ENCODE measurements at places on chromosomes 3 and 15.
A peak's percentile ranks its signal among the peaks of the same experiment; 100 is the strongest.

GRCh38 chr15:89893696-89894447 lies at the start of gene AP3S2:
Gene AP3S2, minus strand, starts transcription at chr15:89893994. Its CDS starts 45 bp downstream, at chr15:89893949.
- DNase-seq, result peak; percentile 92

- DNase-seq, result no peak
These were observed 617.4 kb downstream of the NAALADL2 start for GRCh38 chr3:175476489-175476888.

- no peak for DNase-seq
These were observed 11.4 kb upstream of the SNRPA1 start for GRCh38 chr15:101306341-101307047.

- no peak for DNase-seq
These were observed 110.7 kb upstream of the EPHA3 start for GRCh38 chr3:88996691-88997090.

DNA sequence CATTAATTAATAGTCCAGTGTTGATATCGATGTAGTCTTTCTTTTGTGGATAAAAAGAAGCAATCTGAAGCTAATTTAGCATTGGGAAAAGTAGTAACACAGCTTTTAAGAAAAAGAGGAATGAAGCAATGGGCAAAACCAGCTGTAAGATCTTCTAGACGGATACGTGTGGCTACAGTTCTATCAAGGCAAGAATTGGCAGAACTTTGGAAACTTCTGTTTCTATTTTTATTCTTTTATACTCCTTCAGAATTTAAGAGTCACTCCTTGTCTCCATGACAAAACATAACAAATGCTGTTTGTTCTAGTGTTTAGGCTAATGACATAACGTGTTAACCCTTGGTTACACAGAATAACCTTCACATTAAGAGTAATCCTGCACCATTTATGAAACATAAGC lies 289.2 kb downstream of the ROBO2 start:
- no peak for DNase-seq

DNA sequence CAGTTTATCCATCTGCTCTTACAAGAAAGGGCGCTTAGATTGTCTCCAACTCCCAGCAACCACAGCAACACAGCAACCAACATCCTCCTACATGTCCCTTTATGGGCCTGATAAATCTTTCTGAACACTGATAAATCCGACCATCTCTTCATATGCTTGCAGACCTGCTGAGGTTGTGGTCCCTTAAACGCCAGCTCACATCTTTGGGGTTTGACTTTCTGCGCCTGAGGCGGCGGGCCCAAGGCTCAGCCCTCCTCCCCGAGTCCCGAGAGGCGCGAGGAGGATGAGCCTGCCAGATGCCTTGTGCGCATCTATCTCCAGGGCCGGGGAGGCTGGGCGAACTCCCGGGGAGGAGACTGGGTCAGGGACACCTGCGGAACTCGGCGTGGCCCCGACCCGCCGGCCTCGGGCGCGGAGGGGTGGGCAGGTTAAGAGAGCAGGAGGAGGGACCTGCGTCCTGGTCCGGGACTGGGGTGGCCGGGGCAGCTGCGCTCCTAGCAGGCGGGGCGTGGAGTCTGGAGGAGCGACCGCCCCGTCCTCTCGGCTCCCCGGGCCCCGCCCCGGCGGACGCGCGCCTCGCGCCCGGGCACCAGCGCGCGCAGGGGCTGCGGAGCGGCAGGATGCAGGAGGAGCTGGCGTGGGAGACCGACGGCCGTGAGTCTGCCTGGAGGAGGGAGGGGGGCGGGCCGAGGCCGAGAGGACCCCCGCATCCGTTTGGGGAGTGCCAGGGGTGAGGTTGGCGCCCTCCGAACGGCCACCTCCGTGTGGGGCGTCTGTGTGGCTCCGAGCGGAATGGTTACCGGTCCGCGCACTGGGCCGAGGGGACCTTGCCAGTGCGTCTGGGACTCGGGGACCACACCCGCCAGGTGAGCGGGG lies at the start of gene ANKDD1A:
TSS of gene ANKDD1A (plus strand) at position 592 of the 876 bp plus-strand sequence. CDS start at position 621, 29 bp downstream.
- DNase-seq, result peak; percentile 85

- DNase-seq, result no peak
These were observed 326.2 kb downstream of the CTNNB1 start for GRCh38 chr3:41525303-41526064.

DNA sequence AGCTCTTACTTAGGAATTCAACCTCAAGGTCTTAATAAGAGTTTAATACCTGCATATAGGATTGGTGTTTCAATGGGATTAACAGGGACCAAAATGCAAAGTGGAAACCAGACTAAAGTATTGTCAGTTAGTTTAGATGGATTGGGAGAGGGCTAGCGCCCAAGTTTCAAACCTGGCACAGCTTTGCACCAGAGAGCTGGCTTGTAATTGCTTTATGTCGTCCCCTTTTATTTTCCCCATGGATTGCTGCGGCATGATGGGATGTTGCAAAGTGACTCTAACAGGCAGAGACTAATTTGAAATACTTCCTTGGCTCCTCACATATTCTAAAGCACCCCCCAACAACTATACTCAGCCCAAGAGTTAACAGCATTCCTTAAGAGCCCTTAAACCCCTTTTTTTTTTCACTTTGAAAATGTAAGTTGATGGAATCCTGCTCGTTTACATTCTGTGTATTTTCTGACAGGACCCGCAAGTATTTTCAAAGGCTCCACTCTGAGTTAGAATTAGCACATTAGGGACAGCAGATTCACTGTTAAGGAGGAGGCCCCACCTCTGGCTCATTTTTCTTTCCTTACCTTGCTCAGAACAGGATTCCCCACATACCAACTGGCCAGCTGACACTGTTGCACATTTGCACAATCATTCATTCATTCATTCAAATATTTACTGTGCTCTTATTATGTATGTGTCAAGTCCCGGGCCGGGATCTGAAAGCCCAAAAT lies 214.2 kb downstream of the ERC2 start:
- no peak for DNase-seq

GRCh38 chr15:88663141-88663621 lies 24.4 kb downstream of the ISG20 start:
- no peak for DNase-seq

DNA sequence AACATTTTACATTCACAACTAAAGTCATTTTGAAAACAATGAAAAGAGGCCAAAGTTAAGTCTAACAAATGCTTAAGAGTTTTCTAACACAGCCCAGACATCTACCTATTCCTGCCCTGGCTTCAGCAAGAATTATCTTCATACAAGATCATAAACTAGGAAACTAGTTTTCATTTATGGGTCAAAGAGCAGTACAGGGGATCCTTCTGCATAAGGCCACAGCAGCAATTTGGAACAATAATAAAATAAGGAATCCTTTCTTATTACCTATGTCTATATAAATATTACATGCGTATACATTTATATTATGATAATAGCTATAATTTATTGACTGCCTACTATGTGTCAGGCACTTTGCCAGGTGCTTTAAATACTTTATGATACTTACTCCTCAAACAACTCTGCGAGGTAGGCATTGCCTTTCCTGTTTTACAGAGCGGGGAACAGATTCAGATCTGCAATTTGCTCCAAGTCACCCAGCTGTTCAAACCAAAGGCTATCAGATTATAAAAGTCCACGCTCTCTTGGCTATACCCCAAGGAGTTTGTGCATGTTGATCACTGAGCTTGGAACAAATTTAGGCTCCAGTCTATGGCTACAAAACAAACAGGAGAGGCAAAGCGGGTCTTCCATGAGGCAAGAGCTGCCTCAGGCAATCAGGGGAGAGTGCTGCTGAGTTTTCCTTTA lies 196.4 kb downstream of the RORA start:
- DNase-seq, result no peak

DNA sequence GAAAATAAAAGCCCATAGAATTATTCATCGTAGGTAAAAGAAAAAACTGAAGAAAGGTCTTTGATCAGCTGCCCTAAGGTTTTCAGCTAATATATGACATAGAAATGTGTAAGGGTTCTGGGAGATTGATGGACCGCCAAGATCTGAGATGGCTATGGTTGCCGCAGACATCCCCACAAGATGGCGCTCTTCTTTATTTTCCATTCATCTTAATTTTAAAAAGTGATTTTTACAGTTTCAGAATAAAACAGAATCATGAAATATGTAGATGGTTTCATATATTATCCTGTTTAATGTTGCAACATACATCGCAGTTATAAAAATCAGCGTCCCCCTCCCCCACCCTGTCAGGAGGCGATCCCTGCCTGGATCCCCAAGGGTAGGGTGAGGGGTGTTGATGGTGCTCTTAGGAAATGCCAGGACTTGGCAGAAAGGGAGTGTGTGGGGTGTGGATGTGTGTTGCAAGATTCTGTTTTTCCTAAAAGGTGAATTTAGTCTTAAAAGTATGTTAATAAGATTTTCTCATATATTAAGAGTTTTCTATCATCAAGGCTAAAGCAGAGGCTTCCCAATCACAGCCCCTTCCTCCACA lies 68.8 kb downstream of the ANXA2 start:
- DNase-seq, result peak; percentile 32

- DNase-seq, result no peak
These were observed 317.5 kb upstream of the IGF1R start for GRCh38 chr15:98330692-98331435.

- DNase-seq, result peak; percentile 85
These were observed 3.1 kb downstream of the PLXNA1 start for GRCh38 chr3:126986001-126986400.

DNA sequence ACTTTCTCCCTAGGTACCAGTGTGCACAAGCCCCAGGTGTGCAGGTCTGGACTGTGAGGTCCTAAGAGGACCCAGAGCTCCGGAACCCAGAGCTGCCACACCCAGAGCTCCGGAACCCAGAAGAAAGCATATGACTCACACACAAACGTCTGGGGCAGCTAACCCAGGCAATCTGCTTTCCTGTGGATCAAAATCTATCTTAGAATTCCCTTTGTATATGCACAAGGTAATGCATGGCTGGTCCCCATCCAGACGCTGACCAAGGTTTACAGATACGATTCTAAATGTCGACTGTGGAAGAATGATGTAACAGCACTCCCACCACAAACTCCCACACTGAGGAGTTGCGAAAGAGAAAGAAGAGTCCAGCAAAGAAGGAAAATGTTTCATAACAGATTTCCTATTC lies 15.7 kb downstream of the KCNMB2 start:
- no peak for DNase-seq

DNA sequence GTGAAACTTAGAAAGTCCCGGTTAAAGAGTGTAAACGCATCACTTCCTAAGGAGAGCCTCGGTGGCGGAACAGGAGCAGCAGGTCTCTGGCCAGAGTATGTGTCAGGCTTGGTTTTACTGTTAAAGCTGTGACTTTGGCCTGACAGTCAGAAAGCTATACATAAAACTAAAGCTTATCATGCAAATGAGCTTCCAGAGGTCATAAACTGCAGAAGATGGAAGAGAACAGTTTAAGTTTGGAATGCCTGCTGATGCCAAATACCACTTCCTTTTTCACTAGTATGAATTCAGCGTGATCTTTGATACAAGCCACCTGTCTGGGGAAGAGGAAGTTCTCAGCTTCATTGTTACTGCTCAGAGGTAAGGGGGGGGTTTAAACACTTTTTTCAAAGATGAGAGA lies 125.1 kb upstream of the CTDSPL start:
- DNase-seq, result no peak

DNA sequence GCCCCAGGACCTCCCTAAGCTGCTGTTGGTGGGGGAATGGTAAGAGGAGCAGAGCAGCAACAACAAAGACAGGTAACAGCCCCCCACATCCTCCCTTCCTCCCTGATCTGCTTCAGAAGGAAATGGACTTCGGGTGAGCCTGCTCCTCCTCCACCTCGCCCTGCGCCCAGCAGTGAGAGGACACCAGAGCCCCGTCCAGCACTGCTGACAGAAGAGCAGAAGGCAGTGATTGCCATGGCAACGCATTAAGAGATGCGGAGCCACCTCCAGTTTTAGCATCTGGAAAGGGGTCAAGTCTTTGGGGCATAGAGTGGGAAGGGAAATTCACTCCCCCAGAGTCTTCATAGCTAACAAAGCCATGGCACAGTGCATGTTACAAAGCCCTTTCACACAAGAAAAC lies 77.6 kb upstream of the HRH1 start:
- DNase-seq, result no peak

DNA sequence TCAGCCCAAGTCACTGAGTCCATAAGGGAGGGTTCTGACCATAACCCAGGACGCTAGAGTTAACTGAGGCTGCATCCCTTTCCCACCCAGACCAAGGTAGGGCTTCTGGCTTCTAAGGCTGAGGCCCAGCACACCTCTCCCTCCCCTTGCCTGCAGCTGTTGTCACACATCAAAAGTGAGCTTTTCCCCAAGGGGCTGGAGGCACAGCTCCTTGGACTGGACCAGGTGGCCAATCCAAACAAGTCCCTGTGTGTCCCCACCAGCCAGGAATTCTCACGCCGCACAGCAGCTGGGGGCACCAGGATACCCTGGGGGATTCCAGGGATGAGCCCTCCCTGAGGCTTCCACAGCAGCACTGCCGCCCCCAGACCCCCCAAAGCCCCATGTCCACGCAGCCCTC lies 22.3 kb upstream of the ISLR2 start:
- no peak for DNase-seq
